ENCODE measurements at places on chromosomes 11 and 22. TPM values are rescaled to one million over a fixed set of nuclear protein-coding genes. Genes with fewer than 3 reads are reported as not detected.

DNA sequence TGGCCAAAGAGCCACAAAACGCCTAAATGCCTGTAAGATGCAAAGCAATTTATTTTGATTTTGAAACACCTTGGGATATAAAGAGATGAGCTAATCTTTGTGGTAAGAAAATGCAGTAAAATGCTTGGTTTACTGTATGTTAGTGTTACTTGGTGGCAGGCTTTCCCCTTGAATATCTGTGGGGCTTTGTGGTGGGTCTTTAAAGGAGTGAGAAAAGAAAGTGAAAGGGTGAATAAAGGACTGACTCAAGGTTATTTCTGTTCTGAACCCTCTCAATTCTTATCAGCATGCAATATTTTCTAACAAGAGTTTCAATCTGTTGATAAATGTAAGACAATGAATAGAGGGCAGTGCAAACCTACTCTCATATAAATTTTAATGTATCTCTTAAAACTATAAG lies 1555.9 kb upstream of the RAG2 start:
- no peak for DNase-seq

DNA sequence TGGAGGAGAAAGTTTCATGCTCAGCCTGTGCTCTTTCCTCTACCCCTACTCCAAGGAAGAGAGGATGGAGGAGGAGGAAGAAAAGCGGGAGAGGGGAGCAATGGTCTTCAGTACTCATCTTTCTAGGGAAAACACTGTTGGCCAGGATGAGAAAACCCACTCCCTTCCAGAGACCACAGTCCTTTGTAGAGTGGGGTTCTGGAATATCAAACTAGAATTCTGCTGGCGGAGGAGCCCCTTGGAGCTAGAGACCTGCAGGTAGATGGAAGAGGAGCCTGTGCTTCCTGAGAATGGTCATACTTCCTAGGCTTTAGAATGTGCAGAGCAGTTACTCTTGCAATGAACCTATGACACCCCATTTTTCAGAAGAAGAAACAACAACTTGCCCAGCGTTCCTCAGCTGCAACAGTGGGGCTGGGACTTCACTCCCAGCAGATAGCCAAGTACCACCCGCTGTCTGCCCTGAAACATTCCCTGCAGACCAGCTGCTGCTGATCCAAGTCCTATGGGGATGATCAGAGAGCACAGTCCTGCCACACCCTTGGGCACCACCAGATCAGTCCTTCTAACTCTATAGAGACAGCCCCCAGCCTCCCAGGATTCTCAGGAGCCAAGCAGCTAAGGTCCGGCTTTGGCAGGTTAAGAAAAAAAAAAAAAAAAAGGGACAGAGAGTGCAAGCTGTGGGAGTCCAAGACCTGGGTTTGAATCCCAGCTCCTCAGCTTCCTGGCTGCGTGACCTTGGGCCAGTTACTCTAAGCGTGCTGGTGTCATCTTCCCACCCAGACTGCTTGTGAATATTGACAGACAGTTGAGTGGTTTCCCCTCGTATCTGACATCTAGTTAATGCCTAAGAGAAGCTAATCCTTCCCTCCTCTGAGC lies 664 bp downstream of the PTGDR2 start:
- DNase-seq: no peak

GRCh38 chr11:83895516-83895915 lies 609.3 kb upstream of the CCDC90B start:
- DNase-seq: no peak

DNA sequence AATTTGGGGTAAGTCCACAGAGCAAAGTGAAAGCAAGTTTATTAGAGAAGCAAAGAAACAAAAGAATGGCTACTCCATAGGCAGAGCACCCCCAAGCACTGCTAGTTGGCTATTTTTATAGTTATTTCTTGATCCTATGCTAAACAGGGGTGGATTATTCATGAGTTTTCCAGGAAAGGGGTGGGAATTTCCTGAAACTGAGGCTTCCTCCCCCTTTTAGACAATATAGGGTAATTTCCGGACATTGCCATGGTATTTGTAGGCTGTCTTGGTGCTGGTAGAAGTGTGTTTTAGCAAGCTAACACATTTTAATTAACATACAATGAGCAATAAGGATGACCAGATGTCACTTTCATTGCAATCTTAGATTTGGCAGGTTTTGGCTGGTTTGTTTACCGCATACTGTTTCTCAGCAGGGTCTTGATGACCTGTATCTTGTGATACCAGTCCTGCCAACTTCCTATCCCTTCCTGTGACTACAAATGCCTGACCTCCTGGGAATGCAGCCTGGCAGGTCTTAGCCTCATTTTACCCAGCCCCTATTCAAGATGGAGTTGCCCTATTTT lies 937 bp upstream of the C1QTNF6 start:
- peak; percentile 92 for DNase-seq

PTPRCAP gene
- 2.2 TPM for total RNA-seq

PATE2 gene
- 0.93 TPM for total RNA-seq

NXPE1 gene
- total RNA-seq: not detected

CELSR1 gene
- total RNA-seq: 9.5 TPM

UCP3 gene
- 0.10 TPM for total RNA-seq

GRAP2 gene
- not detected for total RNA-seq

TSGA10IP gene
- total RNA-seq: not detected
